Activated T-cell treated with anti-CD3 and anti-CD28 coated beads, Interleukin-2, amount 50 U/mL, for 72 hours (primary cell): ENCODE measurements at places on chromosomes 16 and 17. TPM values are rescaled to one million over a fixed set of nuclear protein-coding genes. Genes with fewer than 3 reads are reported as not detected.

Gene UNC13D
- total RNA-seq, result 89.0 TPM

Gene GNGT2
- total RNA-seq, result 27.5 TPM

Gene OR1A1
- total RNA-seq, result not detected

- no peak overlapping the region for H3K27ac ChIP-seq
- peaks cover 18% of the 10 kb centered on the region for H3K27me3 ChIP-seq
- H3K4me1 ChIP-seq, result no peaks in the 10 kb centered on the region
- no peak overlapping the region for H3K4me3 ChIP-seq
These were observed 14.4 kb downstream of the HSD17B2 start for GRCh38 chr16:82049484-82049883.

- no peak for DNase-seq
- H3K27me3 ChIP-seq, result no peaks in the 10 kb centered on the region
- H3K27ac ChIP-seq, result no peak overlapping the region
- no peak overlapping the region for H3K4me3 ChIP-seq
- H3K36me3 ChIP-seq, result peaks cover 3% of the 10 kb centered on the region
These were observed 102.2 kb downstream of the HIC1 start for GRCh38 chr17:2157081-2157480.

DNA sequence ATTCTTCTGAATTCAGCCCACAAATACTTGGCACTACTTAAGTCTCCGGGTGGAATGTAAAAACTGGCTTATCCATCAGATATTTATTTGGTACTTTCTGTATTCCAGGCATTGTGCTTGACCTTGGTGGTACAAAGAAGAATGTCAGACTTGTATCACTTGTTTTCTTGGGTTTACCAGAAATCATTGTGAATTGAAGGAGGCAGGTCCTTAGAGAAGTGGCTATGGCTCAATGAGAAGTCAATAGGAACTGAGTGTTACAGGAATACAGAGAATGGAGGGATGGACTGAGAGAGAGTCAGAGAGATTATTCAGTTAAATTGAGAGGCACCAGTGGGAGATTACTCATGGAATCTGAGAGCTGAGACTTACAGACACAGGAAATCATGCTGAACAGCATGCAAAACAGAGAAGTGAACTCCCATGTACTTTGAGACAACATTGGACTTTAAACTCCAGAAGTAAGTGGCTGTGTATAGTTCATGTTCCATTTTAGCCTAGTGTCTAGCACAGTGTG is 704.1 kb downstream of the CDH11 start:
- H3K27me3 ChIP-seq, result no peaks in the 10 kb centered on the region
- H3K4me3 ChIP-seq, result no peak overlapping the region
- no peak for DNase-seq
- H3K4me1 ChIP-seq, result no peaks in the 10 kb centered on the region
- H3K36me3 ChIP-seq, result peaks cover 3% of the 10 kb centered on the region
- H3K27ac ChIP-seq, result no peak overlapping the region

DNA sequence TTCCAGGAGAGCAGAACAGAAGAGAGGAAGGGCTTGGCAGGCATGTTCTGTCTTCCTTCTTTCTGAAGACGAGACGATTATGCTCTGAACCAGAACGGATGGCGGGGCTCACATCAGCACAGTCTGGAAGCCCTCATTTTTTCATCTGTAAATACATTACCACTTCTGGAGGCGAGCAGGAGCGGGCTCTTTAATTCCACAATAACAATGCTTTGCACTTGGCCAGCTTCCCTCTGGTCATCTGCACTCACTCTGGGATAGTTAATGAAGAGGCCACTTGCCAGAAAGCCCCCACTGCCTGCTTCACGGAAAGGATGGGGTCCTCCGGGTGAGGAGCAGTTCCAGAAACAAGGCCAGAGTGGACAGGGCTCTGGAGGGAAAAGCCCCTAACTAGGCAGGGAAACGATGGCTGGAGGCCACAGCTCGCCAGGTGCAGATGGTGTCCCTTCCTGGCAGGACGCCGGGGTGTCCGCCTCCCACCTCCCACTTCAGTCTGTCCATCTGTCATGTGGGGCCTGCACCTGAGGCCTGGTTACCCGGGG is 13.1 kb upstream of the BCAR1 start:
- H3K27ac ChIP-seq, result no peak overlapping the region
- no peak for DNase-seq
- H3K4me3 ChIP-seq, result peak overlapping the region; percentile 68

DNA sequence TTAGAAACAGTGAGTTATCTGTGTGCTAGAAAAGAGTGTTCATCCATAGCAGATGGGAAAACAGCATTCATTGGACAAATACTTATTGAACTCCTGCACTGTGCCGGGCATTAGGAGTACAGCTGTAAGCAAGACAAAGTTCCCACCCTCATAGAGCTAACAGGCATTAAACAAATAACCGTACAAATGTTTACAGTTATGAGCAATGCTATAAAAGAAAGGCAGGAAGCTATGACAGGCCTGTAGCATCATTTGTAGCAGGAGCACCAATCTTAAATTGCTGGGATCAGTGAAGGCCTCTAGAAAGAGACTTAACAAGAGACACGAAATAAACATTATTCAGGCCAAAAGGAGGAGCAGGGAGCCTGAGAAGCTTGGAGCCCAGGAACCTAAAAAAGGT is 15.6 kb downstream of the SDR42E1 start:
- H3K27me3 ChIP-seq, result no peaks in the 10 kb centered on the region
- no peak overlapping the region for H3K4me3 ChIP-seq
- no peaks in the 10 kb centered on the region for H3K36me3 ChIP-seq
- H3K27ac ChIP-seq, result no peak overlapping the region
- DNase-seq, result no peak
- no peaks in the 10 kb centered on the region for H3K4me1 ChIP-seq
